ENCODE measurements at places on chromosomes 7 and 10.

DNA sequence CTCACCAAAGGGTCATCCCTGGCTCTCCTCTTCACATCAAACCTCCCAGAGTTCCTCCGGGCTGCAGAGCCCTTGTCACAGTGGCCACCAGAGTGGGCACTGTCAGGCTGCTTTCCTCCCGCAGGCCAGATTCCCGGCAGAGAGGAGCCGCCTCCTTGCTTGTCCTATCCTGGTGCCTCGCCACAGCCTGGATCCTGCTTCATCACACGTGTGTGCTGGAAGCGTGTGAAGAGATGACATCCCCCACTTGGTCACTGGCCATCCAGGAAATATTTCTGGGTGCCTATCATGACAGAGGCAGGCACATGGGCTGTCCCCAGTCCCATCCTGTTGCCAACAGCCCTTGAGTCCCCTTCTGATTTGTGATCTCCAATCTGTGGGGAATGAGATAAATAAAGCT lies 15.0 kb downstream of the INSIG1 start:
- no peak for DNase-seq

- no peak for DNase-seq
Measured at GRCh38 chr10:62661143-62661542, 143.4 kb upstream of the ADO start.

DNA sequence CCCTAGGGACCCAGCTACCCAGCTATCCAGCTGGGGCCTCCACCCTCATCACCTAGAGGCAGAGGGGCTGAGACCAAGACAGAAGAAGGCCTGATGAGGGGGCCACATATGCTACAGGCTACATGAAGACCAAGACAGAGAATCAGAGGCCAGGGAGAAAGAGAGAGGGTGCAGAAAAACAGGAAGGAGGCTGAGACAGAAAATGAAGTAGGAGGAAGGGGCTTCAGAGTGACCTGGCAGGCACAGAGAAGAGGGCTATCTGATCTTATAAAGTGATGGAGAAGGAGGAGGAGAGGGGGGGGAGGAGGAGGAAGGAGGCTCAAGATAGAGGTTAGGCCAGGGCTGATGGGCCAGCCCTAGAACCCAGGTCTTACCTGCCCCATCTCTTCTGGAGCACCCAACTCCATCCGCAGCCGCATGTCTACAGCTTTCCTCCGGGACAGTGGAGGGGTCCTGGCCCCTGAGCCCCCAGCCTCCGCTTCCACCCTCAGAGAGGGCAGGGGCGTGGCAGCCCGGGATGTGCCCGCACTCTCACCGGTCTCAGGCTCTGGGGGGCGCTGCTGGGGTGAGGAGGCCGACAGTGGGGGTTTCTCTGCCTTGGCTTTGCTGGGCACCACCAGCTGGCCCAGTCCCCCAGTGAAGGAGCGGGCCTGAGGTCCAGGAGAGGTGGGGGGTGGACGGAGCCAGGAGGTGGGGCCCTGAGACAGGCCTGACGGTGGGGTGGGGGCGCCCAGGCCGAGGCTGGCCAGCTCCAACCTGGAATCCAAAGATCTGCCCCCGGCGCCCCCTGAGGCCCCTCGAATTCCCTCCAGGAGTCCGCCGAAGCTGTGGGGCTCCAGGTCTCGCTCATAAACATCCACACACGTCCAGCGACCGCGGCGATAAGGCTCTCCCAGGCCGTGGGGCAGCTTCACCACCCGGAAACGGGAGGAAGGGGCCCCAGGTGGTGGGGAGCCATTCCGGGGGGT lies 1.8 kb downstream of the TSC22D4 start:
- DNase-seq, result no peak

DNA sequence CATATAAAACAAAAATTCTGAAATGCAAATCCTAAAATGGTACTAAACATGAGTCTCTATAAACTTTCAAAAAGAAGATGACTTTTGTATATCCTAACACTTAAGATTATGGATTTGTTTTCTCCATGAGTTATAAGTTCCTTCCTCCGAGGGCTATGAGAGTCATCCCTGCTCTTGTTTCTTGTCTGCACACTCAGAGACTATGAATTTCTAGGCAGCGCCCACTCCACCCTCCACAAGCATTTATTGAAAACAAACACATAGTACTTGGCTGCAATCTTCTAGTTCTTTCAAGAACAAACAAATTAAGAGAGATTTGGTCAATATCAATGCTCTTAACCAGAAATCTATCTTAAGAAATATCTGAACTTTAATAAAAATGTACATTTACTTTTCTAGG lies 211.7 kb downstream of the DKK1 start:
- DNase-seq, result no peak

GRCh38 chr10:109207361-109207760 lies 716.0 kb downstream of the XPNPEP1 start:
- no peak for DNase-seq
